Mesendoderm (in vitro differentiated cells): ENCODE measurements at places on chromosomes 4 and X.

- DNase-seq, result no peak
Measured at GRCh38 chrX:41391606-41392005, 55.5 kb upstream of the NYX start.

- peak; percentile 80 for DNase-seq
Measured at GRCh38 chr4:150583287-150584110, 1.5 kb downstream of the MAB21L2 start.

DNA sequence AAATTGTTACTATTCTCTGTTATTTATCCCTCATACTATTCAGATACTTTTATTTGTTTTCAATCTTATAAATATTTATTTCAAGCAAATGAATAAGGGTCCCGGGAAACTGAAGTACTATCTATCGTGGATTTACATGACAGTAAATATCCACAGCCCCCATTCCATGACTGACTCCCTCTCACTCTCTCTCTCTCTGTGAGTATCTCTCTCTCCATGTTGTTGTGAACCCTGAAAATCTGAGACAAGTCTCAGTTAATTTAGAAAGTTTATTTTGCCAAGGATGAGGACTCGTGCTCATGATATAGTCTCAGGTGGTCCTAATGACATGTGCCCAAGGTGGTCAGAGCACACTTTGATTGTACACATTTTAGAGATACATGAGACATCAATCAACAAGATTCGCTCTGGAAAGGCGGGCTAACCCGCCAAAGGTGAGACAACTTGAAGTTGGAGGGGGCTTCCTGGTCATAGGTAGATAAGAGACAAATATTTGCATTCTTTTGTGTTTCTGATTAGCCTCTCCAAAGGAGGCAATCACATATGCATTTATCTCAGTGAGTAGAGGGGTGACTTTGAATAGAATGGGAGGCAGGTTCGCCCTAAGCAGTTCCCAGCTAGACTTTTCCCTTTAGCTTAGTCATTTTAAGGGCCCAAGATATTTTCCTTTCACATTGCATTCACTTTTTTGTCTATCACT, 986.4 kb downstream of the NLGN4X start:
- peak; percentile 65 for DNase-seq

DNA sequence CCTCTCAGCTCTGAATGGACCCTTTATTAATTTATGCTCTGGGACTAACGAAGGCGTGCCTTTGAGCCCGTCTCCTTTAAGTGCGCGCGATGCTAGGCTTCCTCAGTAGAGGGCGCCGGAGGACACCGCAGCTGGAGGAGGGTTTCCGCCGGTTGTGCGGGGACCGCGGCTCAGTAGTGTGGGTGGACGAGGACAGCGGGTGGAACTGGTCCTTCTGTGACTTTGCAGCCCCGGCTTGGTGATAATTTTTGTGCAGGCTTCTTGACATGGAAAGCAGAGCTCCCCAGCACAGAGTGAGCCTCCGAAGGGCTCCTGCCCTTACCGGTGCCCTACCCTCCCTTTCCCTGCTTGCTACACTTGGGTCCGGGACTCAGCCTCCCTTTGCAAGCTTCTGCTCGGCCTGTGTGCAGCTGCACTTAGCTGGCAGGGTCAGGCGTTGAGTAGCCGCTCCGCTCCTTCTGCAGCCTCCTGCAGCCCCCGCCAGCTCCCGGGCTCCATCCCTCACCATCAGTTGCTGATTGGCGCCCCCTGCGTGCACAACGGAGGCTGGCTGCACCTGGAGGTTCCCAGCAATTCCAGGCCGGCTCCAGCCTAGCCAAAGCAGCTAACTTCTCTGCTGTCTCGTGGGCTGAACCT, 26.8 kb upstream of the BOD1L1 start:
- peak; percentile 87 for DNase-seq

GRCh38 chr4:100849319-100849718, 331.5 kb upstream of the EMCN start:
- DNase-seq, result no peak

DNA sequence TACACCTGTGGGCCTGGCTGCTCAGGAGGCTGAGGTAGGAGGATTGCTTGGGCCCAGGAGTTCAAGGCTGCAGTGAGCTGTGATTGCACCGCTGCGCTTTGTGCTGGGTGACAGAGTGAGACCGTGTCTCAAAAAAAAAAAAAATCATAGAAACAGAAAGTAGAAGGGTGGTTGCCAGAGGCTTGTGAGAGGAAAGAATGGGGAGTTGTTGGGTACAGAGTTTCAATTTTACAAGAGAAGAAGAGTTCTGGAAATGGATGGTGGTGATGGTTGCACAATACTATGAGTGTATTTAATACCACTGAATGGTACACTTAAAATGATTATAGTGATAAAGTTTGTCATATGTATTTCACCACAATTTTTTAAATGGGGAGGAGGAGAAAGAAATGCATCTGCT, 10.2 kb upstream of the GLOD5 start:
- DNase-seq, result no peak

GRCh38 chr4:169109035-169109675, 99.1 kb upstream of the CBR4 start:
- DNase-seq, result no peak

GRCh38 chr4:71604785-71605184, 179.1 kb downstream of the GC start:
- no peak for DNase-seq

- no peak for DNase-seq
Measured at GRCh38 chr4:146212781-146213180, 1.6 kb upstream of the REELD1 start.

GRCh38 chr4:54146139-54146538, 46.2 kb downstream of the GSX2 start:
- DNase-seq, result no peak

DNA sequence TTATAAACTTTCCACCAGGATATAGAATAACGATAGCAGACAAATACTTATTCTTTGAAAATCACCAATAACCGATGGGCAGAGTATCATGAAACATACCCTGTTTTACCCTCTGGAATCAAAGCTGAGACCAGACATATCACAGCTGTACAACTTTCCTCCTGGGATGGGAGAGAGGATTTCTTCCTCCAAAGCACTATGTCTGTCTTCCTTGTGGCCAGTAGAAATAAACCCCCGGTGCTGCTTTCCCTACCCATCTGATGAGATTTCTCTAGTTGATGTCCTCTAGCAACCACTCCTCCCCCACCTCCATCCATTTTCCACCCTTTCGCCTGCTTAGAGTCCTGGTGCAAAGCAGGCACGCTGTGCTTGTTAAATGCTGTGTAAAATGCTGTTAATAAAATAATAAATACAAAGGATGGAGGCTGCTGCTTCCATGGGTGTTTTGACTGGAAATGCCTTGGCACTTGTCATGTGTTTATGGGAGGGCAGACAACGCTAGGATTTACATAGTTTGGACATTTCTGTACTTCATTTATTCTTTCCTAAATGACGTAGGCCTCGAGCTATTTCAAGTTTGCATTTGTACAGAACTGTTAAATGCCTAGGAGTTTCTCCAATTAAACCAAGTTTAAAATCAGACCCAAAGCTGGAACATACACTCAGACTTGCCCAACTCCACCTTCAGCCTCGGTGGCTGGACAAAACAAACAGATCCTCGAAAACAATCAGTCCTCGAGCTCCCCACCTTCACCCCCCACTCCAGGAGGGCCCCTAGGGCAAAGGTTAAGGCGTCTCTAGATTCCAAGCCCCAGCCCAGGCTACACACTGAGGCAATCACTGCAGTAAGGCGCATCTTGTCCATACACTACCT, 10.1 kb downstream of the BCOR start:
- DNase-seq, result no peak

GRCh38 chr4:17877661-17878060, 66.9 kb downstream of the NCAPG start:
- DNase-seq, result no peak

- DNase-seq, result peak; percentile 83
Measured at GRCh38 chr4:163542275-163542674, 47.8 kb downstream of the TMA16 start.

DNA sequence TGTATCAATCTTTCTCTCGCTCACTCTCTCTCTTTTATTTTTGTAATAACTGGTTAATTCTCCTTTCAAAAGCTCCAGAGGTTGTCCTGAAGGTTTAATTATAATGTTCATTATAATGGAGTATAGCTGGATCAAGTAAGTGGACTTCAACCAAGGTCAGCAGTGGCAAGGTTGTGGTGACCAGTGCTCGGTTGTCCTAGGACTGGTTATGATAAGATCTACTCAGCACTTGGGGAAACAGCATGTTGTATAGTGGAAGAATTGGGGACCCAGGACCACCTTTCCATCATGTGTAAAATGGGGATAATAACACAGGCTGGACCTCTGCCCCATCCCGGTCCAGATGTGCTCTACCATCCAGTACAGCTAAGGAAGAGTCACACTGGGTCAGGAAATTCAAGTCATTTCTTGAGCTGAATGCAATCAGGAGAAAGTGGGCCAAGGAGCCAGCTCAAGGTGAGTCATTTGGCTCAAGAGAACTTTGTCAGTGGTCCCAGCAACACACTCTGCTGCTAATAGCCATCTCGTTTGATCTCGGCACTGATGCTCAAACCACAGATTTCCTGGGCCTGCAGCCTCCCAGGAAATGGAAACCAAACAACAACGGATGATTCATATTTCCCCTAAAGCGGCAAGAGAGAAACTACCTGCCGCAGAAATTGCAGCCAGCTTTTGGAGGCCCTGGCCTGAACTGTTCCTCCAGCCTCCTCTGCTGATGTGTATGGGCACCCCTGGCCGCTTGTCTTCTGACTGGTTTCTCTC, 123.6 kb upstream of the RBPJ start:
- DNase-seq, result no peak

GRCh38 chr4:706834-707598, 1.4 kb downstream of the PCGF3 start:
- DNase-seq, result no peak

DNA sequence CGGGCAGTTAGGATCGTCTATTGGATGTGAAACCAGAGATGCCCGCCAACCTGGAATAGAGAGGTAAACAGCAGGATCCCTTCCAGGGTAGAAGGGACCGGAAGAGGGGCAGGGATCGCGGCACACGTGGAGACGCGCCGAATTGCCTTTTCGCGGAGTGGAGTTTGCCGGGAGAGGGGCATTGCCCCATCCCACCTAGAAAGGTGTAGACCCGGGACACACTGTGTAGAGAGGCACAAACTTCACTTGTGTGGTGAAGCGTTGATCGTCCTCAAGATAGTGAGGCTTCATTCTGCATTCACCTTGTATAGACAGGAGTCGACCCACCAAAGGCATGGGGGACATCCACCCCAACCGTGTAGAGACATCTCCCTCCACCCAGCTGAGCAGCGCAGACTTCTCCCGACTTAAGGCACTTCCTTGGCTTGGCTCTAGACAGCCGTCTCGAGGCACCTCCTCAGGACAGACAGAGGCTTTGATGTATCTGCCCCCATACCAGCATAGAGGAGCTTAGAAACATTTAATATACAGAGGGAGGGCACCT, 410 bp downstream of the GNL3L start:
- peak; percentile 6 for DNase-seq

- peak; percentile 22 for DNase-seq
Measured at GRCh38 chr4:127809173-127809800, 27.2 kb downstream of the HSPA4L start.

- no peak for DNase-seq
Measured at GRCh38 chrX:21843179-21843578, 3.8 kb downstream of the MBTPS2 start.

- peak; percentile 85 for DNase-seq
Measured at GRCh38 chr4:88144048-88144447, 14.4 kb downstream of the ABCG2 start.

DNA sequence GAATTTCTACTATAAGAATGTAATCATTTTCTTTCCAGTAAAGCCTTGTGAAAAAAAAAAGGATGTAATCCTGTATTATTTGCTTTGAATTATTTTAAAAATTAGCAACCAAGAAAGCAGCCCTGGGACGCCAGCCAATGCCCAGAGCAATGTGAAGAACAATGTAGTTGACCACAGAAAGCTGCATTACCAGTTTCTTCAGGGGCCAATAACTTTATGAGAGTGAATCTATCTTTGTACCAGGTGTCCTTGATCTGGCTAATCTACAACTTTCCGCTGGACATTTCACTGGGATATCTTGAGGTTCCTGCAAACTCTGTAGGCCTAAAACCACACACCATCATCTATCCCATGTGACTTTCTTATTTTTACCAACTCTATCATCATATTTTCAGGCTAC, 7.6 kb upstream of the KLHL2 start:
- DNase-seq, result no peak

GRCh38 chrX:17788439-17788838, 51.1 kb downstream of the SCML1 start:
- peak; percentile 59 for DNase-seq

DNA sequence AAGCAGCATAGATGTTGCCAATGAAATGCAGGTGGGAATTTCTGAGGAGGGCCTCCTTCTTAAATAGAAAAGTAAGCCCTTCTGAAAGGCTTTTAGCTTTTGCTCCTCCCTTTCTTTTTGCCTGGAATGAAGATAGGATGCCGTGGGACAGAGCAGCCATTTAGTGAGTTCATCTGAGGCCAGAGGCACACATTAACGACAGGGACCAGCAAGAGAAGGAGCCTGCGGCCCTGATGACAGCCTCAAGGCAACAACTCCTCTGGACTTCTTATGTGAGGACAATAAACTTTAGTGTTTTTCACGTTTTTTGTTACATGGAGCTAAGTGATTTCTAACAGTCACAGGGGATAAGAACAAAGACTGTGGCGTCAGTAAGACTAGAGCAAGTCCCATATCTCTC, 1.1 kb upstream of the BDH2 start:
- DNase-seq, result no peak

GRCh38 chrX:32778965-32779364, 432.4 kb downstream of the DMD start:
- DNase-seq, result no peak

DNA sequence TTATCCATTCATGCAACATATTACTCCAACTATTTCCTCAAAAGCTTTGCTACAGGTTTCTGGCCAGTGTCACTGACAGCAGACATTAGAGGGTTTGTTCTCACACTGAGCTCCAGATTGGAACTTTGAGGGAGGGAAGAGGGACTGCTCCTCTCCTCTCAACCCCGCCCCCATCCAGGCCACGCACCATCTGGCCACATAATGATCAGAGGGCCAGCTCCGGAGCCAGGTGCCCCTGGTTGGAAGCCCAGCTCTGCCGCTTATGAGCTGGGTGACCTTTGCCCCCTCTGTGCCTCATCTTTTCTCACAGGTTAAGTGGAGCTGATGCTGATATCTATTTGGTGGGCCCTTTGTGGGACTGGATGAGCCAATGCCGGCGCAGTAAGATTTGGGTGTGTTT, 55.8 kb downstream of the C4orf50 start:
- no peak for DNase-seq

DNA sequence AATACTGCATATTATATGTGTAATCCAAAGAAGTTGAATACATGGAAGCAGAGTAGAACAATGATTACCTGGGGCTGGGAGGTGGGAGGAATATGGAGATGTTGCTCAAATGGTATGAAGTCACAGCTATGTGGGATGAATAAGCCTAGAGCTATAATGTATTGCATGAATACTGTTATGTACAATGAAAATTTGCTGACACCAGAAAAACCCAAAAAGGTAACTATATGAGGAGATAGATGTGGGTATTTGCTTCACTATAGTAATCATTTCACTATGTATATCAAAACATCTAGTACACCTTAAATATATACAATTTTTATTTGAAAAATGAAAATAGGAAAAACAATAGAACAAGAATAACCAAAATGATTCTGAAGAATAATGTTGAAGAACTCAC, 11.2 kb downstream of the PAGE3 start:
- DNase-seq, result no peak
